ENCODE measurements at places on chromosomes 13 and 19.
A peak's percentile ranks its signal among the peaks of the same experiment; 100 is the strongest.

GRCh38 chr13:95697052-95697680 is 20.2 kb downstream of the DNAJC3 start:
- H3K27ac ChIP-seq, result no peak overlapping the region
- H3K36me3 ChIP-seq, result no peaks in the 10 kb centered on the region
- no peak for DNase-seq
- no peak overlapping the region for H3K4me3 ChIP-seq

- H3K27me3 ChIP-seq, result no peaks in the 10 kb centered on the region
- no peak for DNase-seq
- peak overlapping the region; percentile 99 for H3K27ac ChIP-seq
- peaks cover 12% of the 10 kb centered on the region for H3K4me1 ChIP-seq
- H3K4me3 ChIP-seq, result peak overlapping the region; percentile 100
- peaks cover 3% of the 10 kb centered on the region for H3K36me3 ChIP-seq
These were observed 2.2 kb upstream of the USPL1 start for GRCh38 chr13:30615481-30615865.

- no peak overlapping the region for H3K27ac ChIP-seq
- H3K4me1 ChIP-seq, result peaks cover 4% of the 10 kb centered on the region
- H3K27me3 ChIP-seq, result no peaks in the 10 kb centered on the region
- DNase-seq, result no peak
- no peaks in the 10 kb centered on the region for H3K36me3 ChIP-seq
- H3K4me3 ChIP-seq, result no peak overlapping the region
These were observed 104.9 kb upstream of the ABCC4 start for GRCh38 chr13:95406176-95406575.

DNA sequence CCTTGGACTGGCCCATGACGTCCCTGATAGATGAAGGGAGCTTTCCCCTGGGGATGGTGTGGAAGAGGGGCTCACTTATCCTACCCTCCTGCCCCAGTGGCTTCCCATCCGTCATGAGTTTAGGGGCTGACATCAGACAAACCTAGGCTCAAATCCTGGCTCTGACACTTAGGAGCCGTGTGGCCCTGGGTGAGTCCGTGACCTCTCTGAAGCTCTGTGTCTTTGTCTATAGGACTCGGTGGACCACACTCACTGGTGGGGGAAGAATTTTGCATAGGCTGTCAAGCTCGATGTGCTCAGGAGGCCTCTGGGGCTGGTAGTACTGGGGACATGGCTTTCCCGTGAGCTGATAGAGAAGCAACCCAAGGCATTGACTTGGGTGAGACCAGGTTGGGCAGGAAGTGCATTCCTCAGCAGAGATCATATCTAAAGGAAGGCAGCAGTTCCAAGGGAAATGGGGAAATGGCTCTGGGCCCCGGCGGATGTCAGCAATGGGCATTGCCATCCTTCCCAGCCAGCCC is 17.4 kb upstream of the AP1M2 start:
- H3K27ac ChIP-seq, result no peak overlapping the region
- DNase-seq, result no peak
- peaks cover 5% of the 10 kb centered on the region for H3K27me3 ChIP-seq
- H3K36me3 ChIP-seq, result no peaks in the 10 kb centered on the region
- H3K4me3 ChIP-seq, result no peak overlapping the region

GRCh38 chr19:14363183-14364097 is 17.8 kb upstream of the ADGRE5 start:
- H3K4me3 ChIP-seq, result peak overlapping the region; percentile 28
- H3K27me3 ChIP-seq, result no peaks in the 10 kb centered on the region
- peak; percentile 48 for DNase-seq
- H3K4me1 ChIP-seq, result peaks cover 8% of the 10 kb centered on the region

DNA sequence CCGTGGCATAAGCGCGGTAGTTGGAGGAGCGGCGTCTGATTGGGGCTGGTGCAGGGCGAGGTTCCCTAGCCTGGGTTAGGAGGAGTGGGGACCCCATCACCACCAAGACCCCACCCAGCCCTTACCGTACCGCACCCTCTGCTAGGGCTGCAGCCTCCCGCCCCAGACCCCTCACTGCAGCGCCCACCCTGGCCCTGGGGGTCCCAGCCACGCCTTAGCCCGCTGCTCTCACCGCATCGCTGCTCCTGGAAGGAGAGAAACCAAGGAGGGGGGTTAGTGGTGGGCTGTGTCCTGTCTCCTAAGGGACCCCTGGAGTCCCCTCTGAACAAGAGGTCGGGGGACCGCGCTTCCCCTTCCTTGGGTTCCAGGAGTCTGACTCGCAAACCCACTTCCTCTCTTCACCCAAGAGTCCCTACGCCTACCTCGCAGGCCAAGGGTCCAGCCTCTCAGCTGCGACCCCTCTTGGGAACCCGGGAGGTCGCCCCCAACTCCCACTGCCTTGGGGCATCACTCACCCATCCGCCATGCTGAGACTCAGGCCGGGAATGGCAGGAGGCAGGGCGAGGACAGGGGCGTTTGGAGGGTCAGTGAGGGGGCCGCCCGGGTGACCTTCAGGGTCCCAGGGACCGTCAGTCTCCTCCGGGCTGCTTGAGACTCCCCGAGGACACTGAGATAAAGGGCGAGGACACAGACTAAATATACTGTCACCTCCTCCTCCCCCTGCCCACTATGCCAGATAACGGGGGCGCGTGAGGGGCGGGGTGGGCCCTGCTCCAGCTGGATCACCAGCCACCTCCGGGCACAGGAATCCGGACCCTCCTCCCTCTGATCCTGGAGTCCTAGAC is at the start of gene TNNI3:
Gene TNNI3 (minus strand): TSS at position 669 of the 845 bp plus-strand sequence. CDS start 143 bp downstream, at position 526.
- no peaks in the 10 kb centered on the region for H3K36me3 ChIP-seq
- DNase-seq, result no peak
- no peak within 1 kb of the TSS for H3K4me3 ChIP-seq

GRCh38 chr13:102443249-102443648 is 41.4 kb upstream of the FGF14 start:
- H3K27me3 ChIP-seq, result no peaks in the 10 kb centered on the region
- H3K36me3 ChIP-seq, result no peaks in the 10 kb centered on the region
- no peak overlapping the region for H3K27ac ChIP-seq
- H3K4me1 ChIP-seq, result no peaks in the 10 kb centered on the region
- no peak for DNase-seq
- no peak overlapping the region for H3K4me3 ChIP-seq

DNA sequence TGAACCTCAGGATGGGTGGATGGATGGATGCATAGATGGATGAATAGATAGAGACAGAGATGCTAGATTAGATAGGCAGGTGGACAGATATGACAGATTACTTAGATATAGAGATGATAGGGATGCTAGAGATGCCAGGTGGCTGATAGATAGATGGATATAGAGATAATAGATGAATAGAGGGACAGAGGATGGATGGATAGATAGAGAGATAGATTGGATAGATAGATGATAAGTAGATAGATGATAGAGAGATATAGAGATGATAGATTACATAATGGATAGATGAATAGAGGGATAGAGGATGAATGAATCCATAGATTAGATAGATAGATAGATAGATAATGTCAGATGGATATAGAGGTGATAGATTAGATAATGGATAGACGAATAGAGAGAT is 88.4 kb upstream of the TM9SF2 start:
- H3K36me3 ChIP-seq, result no peaks in the 10 kb centered on the region
- peaks cover 4% of the 10 kb centered on the region for H3K4me1 ChIP-seq
- no peak overlapping the region for H3K27ac ChIP-seq
- H3K4me3 ChIP-seq, result no peak overlapping the region
- DNase-seq, result no peak
- peaks cover 22% of the 10 kb centered on the region for H3K27me3 ChIP-seq

DNA sequence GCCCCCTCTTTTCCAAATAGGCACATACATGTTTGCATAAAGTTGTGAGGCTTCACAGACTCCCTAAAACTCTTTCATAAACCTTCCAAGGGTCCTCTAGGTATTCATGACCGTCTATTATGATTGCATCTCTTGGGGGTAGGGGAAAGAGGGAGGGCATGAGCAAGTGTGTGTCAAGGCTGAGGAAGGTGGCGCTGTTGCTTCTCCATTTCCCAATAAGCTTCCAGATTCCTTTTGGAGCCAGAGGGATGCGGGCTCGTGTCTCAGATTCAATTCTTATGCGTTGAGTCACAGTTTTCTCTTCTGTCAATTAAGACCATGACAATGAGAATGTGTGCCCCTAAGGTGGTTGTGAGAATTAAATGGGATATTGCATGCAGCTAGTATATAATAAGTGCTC is 51.0 kb upstream of the CYP2A7 start:
- DNase-seq, result no peak
- H3K4me3 ChIP-seq, result no peak overlapping the region
- H3K4me1 ChIP-seq, result no peaks in the 10 kb centered on the region
- no peaks in the 10 kb centered on the region for H3K36me3 ChIP-seq

- peak; percentile 31 for DNase-seq
- peaks cover 24% of the 10 kb centered on the region for H3K4me1 ChIP-seq
- H3K27me3 ChIP-seq, result no peaks in the 10 kb centered on the region
These were observed 7.1 kb downstream of the TLE5 start for GRCh38 chr19:3054972-3055740.

GRCh38 chr19:34274827-34275625 is 20.7 kb downstream of the GARRE1 start:
- H3K36me3 ChIP-seq, result no peaks in the 10 kb centered on the region
- H3K27ac ChIP-seq, result peak overlapping the region; percentile 96
- H3K4me3 ChIP-seq, result no peak overlapping the region
- peaks cover 36% of the 10 kb centered on the region for H3K4me1 ChIP-seq

DNA sequence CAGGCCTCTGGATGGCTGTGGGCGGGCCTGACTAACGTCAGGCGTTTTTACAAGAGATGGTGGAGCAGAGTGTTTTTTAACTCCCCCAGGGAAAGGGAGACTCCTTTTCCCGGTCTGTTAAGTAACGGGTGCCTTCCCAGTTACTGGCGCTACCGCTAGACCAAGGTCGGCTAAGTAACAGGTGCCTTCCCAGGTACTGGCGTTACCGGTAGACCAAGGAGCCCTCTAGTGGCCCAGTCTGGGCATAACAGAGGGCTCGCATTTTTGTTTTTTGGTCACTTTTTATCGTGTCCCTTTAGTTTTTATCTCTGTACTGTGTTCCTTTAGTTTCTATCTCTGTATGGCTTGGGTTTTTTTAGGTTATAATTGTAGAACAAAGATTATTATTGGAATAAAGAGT is 10.0 kb downstream of the ZNF383 start:
- no peaks in the 10 kb centered on the region for H3K27me3 ChIP-seq
- no peaks in the 10 kb centered on the region for H3K4me1 ChIP-seq
- no peak overlapping the region for H3K27ac ChIP-seq

GRCh38 chr19:55080121-55080967 is 4.7 kb downstream of the EPS8L1 start:
- peak overlapping the region; percentile 48 for H3K4me3 ChIP-seq
- peaks cover 53% of the 10 kb centered on the region for H3K27me3 ChIP-seq

DNA sequence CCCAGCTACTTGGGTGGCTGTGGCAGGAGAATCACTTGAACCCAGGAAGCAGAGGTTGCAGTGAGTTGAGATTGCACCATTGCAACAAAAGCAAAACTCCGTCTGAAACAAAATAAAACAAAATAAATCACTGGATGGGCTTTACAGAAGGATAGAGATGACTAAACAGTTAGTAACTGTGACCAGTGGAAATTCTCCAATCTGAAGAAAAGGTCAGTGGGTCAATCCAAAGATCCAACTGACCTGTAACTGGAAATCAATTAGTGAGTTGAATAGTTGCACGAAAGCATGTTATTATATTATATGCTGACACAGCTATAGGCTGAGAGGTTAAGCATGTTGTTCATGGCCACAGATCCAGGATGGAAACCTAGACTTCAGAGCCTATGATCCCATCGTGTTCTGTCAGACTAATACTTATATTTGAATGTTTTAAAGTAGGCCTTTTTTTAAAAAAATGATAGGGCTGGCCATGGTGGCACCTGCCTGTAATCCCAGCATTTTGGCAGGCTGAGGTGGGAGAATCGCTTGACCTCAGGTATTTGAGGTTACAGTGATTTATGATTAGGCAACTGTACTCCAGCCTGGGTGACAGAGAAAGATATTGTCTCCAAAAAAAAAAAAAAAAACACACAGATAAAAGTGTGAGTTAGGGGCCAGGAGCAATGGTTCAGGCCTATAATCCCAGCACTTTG is 1.4 kb downstream of the ECH1 start:
- H3K36me3 ChIP-seq, result no peaks in the 10 kb centered on the region
- H3K27ac ChIP-seq, result no peak overlapping the region
- H3K4me1 ChIP-seq, result peaks cover 25% of the 10 kb centered on the region
- H3K27me3 ChIP-seq, result no peaks in the 10 kb centered on the region
- DNase-seq, result peak; percentile 20
- H3K4me3 ChIP-seq, result no peak overlapping the region

- H3K4me3 ChIP-seq, result no peak overlapping the region
- peaks cover 8% of the 10 kb centered on the region for H3K4me1 ChIP-seq
- H3K27me3 ChIP-seq, result peaks cover 75% of the 10 kb centered on the region
- no peak for DNase-seq
These were observed 1.7 kb upstream of the ZIC5 start for GRCh38 chr13:99973163-99973807.

- DNase-seq, result peak; percentile 8
- H3K4me1 ChIP-seq, result no peaks in the 10 kb centered on the region
- H3K27ac ChIP-seq, result no peak overlapping the region
- H3K36me3 ChIP-seq, result no peaks in the 10 kb centered on the region
- H3K4me3 ChIP-seq, result no peak overlapping the region
- H3K27me3 ChIP-seq, result no peaks in the 10 kb centered on the region
These were observed 69.2 kb downstream of the ZNF100 start for GRCh38 chr19:21698215-21698614.

DNA sequence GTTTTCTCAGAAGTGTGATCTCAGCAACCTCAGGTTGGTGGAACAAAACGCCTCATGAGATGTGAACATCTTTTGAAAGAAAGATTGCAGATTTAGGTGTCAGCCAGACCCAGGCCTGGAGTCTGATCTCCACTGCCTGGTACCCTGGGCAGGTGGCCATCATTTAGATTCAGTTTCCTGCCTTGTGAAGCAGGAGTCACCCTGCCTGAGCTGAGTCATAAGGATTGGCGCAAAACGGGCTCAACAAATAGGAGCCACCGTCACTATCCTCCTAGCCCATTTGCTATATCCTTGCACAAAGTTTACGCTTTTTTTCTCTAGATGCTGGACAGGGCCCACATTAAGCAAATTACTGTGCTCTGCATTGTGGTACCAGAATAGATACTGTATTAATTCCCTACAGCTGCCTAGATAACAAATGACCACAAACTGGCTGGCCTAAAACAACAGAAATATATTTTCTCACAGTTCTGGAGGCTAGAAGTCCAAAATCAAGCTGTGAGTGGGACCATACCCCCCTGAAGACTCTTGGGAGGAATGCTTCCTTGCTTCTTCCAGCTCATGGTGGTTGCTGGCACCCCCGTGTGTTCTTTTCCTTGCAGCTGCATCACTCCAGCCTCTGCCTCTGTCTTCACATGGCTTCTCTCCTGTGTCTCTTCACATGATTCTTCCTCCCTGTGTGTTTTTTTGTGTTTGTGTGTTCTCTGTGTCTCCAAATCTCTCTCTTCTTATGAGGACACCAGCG is 38.2 kb downstream of the TNFSF11 start:
- no peak overlapping the region for H3K27ac ChIP-seq
- DNase-seq, result no peak
- no peak overlapping the region for H3K4me3 ChIP-seq
- peaks cover 5% of the 10 kb centered on the region for H3K27me3 ChIP-seq
- H3K36me3 ChIP-seq, result no peaks in the 10 kb centered on the region

DNA sequence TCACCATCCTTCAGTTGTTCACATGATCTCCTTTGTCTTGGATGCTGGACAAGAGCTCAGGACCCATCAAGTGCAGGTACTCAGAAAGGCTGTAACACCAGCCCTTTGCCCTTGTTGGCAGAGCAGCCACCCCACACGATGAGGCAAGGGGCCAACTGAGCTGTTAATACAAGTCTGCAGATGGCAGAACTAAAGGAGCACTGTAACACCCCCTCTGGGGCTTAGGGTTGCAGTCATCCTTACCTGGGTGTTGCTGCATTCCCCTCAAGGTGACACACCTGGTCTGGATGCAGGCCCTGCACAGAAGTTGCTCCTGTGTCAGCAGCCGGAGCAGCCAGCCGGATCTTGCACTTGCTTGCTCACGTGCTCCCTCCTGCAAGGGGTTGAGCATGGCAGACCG is 52.0 kb downstream of the STARD13 start:
- H3K27me3 ChIP-seq, result no peaks in the 10 kb centered on the region
- H3K4me3 ChIP-seq, result no peak overlapping the region
- H3K36me3 ChIP-seq, result peaks cover 3% of the 10 kb centered on the region
- H3K4me1 ChIP-seq, result peaks cover 47% of the 10 kb centered on the region
- no peak overlapping the region for H3K27ac ChIP-seq
- DNase-seq, result no peak

Data from astrocyte (in vitro differentiated cells and primary cell).